ENCODE measurements at places on chromosomes 6 and 20.
A peak's percentile ranks its signal among the peaks of the same experiment; 100 is the strongest.

DNA sequence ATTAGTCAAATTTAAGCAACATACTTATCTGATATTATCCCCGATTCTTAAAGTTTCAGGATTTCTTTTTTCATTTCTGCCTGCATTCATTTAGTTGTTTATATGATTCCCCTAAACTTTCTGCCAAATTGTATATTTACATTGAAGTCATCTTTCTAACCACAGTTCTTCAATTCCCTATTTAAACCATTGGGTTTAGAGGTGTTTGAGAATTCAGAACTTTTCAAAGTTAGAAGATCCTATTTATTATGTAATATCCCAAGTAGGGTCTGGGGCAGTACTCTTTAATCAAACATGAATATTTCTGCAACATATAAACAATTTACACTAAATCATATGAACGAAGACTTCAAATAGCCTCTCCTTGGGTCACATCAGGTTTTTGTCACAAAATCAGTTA is 52.9 kb downstream of the KLHL31 start:
- DNase-seq: no peak

DNA sequence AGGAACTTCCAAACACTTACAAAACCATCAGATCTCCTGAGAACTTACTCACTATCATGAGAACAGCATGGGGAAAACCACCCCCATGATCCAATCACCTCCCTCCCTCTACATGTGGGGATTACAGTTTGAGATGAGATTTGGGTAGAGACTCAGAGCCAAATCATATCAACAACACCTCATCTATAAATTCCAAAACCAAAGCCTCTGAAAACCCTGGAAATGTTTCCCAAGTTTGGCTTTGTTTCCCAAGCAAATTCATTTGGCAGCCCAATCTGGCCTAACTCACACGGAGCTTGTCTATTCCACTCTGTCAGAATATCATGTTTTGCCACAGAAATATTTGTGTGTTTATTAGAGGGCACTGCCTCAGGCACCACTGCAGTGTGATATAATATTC is 142.6 kb downstream of the COL9A1 start:
- DNase-seq: no peak

DNA sequence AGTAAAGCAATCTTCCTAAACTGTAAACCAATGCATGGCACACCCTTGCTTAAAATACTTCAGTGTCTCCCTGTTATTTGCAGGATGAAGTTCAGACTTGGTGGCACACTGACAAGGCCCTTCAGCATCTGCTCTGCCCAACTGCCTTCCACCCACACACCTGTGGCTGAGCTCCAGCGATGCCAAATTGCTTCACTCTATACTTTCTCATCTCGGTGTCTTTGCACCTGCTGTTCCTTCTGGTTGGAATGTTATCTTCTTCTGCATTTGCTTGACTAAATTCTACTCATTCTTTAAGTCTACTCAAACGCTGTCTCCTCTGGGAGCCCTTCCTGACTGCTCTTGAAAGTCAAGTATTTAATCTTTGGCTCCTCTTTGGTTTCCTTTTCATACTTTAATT is 100.1 kb upstream of the SUPT3H start:
- DNase-seq: no peak

DNA sequence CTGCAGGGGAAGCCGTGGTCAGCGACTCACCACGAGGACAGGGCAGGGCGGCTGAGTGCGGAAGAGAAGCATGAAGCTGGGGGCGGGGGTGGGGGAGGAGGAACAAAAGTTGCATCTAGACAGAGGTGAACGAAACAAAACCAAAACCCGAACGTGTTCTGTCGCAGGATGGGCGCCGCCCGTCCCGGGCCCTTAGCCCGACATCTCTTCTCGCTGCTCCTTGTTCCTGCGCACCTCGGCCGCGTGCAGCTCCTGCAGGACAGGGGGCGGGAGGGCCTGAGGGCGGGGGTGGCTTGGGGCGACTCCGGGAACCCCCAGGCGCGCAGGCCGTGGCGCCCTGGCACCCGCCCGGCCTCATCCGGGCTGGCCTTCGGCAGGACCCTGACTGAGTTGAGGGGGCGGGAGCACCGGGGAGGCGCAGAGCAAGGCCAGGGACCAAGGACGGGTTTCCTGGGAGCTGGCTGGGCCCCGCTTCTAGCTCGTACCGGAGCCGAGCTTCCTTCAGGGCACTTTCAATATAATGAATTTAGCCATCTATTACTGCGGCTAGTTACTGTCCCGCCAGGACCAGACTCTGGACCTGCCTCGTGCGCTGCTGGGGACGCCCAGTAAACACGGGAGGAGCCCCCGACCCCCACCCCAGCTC is 12.0 kb downstream of the STMN3 start:
- no peak for DNase-seq

DNA sequence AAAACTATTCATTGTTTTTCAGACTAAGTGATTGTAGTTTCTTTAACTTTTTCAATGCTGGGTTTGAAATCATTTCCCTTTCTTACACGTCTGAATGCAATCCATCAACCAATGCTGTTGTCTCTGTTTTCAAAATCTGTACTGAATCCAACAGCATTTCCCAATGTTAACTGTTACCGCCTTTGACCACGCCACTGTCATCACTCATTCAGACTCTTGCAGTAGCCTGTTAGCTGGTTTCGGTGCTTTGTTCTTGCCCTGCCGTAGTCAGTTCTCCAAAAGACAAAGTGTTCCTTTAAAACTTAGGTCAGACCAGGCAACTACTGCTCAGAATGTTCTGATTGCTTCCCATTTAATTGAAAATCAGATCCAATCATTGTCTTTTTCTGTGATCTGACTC is 131.3 kb downstream of the PLCB4 start:
- DNase-seq: no peak

DNA sequence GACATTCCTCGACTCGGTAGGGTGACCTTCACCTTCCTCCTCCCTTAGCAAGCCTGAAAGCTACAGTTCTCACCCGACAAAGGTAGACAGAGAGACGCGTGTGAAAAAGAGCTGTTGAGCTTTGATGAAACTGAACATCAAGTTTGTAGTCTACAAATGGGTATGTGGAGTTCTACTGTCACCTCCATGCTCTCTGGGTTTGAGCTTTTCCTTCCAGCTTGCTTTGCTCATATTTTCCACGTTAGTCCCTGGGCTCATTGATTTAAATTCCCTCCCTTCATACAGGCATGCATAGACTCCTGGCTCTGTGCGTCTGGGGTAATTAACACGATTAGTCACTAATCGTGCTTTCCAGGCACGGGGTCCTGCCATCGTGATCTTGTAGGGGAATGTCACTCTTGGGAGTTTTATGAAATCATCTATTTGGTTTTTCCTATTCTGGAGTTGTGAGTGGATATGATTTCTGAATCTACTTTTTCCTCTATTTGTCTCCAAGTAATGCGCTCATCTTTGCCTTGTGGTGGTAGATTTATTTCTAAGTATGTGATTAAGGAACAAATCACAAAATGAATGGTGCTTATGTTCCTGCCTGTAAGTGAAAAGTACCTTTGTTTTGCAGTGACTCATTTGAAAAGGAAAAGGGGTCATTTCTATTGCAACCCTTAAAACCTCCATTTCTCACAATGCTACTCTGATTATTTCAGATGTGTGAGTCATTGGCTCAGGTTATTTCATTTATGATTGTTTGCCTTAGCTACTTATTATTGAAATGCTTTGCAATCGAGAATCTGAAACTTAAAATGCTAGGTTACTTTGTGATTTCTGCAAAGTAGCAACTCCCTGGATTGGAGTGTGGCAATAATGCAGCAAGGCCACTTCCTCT is 154.6 kb downstream of the ZDHHC14 start:
- DNase-seq: no peak

DNA sequence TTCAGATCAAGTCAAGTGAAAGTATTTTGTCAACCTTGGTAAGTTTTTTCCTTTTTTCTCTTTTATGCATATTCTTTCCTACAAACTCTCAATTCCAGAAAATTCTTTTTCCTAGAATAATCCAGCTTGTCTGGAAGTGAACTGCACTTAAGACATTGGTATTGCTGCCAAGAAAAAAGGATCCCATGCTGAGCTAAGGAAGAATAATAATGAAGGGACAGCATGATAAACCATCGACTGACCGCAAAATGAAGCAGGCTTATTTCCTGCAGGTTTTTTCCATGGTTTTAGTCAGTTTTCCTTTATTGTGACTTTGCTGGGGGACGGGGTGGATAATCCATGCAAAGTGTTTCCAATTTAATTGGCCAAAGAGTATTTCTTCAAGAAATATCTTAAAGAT is 857.6 kb upstream of the SLC35B3 start:
- DNase-seq: no peak

- DNase-seq: no peak
These were observed 12.1 kb upstream of the RGS17 start for GRCh38 chr6:153143200-153143599.

DNA sequence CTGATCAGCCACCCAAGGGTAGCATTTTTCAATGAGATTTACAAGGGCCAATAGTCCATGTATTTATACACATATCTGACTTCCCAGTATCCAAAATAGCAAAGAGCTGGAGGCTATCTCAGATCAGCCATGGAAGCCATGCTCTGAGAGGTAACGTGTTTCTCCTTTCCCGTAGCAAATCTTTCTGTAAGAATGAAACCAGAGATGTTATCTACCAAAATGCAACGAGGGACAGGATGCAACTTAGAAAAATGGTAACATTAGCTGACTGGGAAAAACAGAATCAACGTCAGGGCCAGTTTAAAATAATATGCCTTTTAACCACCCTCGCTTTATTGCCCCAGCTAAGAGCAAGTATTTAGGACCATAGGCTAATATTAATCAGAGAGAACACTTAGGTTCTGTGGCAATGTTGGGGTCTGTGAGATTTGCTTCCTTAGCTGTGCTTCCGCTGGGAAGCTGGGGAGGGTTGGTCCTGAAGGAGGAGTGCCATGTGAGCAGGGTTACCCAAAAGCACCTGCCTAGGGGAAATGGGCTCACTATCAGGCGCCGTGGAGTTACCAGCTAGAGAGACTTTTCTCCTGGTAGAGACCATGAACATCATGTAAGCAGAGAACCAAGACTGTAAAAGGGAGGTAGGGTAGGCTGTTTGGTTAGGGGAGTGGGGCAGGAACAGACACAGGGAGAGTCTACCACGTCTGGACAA is 1.2 kb downstream of the ZNF831 start:
- no peak for DNase-seq

DNA sequence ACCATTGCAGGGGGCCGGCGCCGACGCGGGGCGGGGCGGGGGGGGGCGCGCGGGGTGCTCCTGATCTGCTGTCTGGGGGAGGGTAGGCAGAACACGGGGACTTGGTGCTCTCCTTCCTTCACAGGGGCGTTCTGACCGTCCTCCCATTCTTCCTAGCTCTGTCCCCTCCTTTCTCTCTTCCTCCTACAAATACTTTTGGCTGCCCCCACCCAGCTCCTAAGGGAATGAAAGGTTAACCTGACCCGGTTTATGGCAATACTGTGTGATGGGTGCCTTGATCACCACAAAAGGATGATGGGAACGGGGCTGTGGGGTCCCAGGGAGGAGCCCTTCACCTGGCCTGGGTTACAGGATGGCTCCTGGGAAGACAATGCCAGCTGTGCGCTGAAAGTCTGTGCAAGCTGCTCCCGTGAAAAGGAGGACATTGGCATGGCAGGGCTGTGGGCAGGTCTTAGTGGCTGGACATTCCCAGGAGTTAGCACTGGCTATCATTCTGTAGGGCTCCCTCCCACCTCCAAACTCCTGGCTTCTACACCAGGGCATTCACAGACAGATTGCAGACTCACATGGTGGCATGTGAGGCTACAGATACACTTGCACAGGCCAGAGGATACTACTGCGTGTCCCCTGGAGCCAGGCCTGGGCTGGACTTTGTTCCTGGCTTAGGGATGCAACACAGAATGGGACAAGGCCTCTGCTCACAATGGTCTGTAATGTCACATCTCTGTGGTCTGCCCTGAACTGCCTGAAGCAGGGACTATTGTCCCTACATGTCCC is 1.9 kb upstream of the TPD52L2 start:
- DNase-seq: no peak

DNA sequence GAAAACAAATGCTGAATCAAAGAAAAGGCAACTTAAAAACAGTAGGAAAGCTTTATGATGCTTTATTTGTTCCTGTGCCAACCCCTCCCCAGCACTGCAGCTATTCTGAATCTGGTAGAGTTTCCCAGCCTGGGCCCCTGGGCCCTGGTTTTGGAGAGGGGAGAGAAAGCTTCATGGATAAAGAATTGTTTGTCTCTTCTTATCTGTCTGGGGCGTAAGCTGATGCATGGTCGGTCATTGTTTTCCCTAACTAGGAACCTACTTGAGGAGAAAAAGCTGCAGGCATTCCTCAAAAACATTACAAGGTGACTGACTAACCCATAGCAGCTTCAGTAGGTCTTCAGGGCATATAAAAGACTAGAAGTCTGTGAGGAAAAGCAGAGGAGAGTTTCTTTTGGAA is 758.1 kb upstream of the EPHA7 start:
- no peak for DNase-seq

DNA sequence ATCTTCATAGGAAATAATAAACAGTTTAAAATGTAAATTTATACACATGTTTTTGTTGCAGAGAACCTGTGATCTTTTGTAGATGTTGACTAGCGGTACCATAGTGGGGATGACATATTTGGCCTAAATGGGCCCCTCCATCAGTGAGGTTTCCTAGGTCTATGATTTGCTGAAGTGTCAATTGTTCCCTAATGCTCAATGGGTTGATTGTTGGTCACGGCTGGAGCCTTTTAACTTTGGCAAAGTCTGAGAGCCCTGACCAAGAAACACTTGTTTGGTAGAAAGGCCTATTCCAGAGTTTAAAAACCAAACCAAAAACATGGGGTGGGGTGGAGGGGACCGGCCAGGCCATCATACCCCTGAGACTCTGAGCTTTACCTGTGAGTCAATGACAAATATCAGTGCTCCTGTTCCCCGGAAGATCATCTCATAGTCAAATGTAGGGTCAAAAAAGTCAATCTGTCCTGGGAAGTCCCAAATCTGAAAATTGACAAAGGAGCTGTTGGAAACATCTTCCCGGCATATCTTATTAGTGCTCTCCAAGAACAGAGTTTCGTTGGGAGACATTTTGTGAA is 25.1 kb downstream of the RRAGD start:
- no peak for DNase-seq

- peak; percentile 87 for DNase-seq
These were observed at the start of gene SNAP25 for GRCh38 chr20:10218536-10219451. Gene SNAP25, plus strand, starts transcription at chr20:10218830. Its CDS starts 56,662 bp downstream, at chr20:10275492.

- no peak for DNase-seq
These were observed 30.7 kb downstream of the ZFAND3 start for GRCh38 chr6:37850260-37850659.

DNA sequence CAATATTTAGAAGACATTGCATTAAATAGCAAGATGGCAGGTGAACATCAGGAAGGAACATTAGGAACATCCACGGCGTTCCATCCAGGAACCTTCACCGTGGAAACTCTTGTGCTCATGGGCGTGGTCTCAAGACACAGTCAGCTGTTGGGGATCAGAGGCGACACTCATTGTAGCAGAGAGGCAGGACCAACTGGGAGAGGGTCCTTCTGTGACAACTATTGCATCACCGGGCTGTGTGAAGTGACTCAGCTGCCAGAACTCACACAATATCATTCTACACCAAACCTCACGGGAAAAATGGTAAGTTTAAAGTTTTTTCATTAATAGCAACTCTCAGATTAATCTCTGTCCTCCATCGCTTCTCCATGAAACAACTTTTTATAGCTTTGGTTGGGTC is 334.8 kb upstream of the SULF2 start:
- no peak for DNase-seq
